Stimulated activated CD4-positive, alpha-beta T cell treated with anti-CD3 and anti-CD28 coated beads, Interleukin-15, amount 100 ng/mL, for 24 hours (primary cell): ENCODE measurements at places on chromosomes 2 and 18.
A peak's percentile ranks its signal among the peaks of the same experiment; 100 is the strongest.

DNA sequence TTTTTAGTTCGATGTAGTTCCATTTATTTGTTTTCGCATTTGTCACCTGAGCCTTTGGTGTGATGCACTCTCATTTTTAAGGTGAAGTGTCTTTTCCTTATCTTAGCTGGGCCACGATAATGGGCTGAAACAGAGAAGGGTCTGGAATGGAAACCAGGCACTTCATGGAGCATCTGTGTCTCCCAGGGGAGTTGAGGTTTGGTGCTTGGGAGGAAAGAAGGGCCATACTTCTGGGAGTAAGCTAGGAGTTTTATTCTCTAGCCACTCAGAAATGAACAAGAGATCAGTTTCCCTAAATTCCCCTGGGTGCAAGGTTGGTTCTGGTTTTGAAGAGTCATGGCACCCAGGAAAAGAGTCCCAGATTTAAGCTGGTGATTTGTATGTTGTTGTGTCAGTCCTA lies 179.4 kb upstream of the CXCR4 start:
- DNase-seq: no peak

- DNase-seq: no peak
Observed at GRCh38 chr2:174339561-174340399, 5.0 kb downstream of the SP9 start.

- no peak for DNase-seq
Observed at GRCh38 chr2:211237586-211238275, 681.3 kb downstream of the CPS1 start.

GRCh38 chr2:68319398-68320117 lies at the start of gene CNRIP1:
CNRIP1 (minus strand) TSS chr2:68319949; CDS start chr2:68319400, 549 bp downstream.
- DNase-seq: peak; percentile 28

GRCh38 chr2:231360881-231361371 lies 34.6 kb upstream of the B3GNT7 start:
- DNase-seq: no peak

DNA sequence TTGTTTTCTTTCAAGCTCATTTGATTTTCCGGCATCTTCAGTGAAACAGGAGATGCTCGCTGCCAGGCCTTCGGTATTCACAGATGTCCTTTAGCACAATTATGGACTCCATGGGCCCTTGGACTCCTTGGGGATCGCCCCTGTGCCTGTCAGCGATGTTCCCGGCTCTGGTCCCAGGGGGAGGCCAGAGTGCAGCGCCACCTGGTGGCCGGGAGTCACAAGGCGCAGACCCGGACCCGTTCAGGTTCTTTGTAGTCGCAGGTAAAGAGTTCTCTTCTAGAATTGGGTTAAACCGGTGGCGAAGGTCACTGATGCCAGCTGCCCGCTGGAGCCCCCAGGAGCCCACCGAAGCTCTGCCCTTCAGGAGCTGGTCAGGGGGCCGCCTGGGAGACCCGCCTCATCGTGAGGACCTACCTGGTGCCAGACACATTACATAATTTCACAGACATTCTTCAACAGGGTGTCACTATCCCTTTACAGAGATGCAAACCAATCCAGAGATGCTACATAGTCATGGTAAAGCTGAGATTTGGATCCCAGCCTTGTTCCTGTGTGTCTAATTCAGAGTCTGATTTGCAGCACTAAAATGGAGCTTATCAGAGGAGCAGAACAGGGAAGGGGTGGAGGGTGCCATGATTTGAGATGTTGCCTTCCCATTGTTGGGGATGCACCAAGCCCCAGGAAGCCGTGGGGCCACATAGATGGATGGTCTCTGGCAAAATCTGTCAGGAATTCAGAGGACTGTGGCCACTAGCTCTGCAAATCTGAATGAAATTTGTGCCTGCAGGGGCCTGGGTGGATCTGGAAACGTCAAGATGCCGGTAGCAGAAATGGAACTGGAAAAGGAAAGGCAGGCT lies 6.0 kb upstream of the INPP5D start:
- peak; percentile 84 for DNase-seq

- no peak for DNase-seq
Observed at GRCh38 chr2:37417321-37417720, 72.9 kb downstream of the QPCT start.

- DNase-seq: no peak
Observed at GRCh38 chr2:31274401-31275075, 40.6 kb downstream of the EHD3 start.

DNA sequence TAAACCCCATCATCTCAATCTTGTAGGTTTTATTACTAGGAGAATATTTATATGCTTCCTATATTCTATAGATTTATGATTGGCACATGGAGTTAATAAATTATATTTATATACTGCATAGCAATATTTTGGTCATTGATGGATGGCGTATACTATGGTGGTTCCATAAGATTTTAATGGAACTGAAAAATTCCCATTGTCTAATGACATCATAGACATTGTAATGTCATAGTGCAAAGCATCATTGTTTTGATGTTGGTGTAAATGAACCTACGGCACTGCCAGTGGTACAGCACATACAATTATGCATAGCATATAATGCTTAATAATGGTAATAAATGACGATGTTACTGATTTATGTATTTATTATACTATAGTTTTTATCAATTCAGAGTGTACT lies 1135.9 kb downstream of the CNTNAP5 start:
- DNase-seq: no peak

- DNase-seq: no peak
Observed at GRCh38 chr18:48824231-48824970, 126.4 kb downstream of the SMAD7 start.

- DNase-seq: no peak
Observed at GRCh38 chr18:11661430-11661829, 27.6 kb upstream of the GNAL start.

- DNase-seq: peak; percentile 25
Observed at GRCh38 chr2:216082117-216082711, 495 bp downstream of the TMEM169 start.

DNA sequence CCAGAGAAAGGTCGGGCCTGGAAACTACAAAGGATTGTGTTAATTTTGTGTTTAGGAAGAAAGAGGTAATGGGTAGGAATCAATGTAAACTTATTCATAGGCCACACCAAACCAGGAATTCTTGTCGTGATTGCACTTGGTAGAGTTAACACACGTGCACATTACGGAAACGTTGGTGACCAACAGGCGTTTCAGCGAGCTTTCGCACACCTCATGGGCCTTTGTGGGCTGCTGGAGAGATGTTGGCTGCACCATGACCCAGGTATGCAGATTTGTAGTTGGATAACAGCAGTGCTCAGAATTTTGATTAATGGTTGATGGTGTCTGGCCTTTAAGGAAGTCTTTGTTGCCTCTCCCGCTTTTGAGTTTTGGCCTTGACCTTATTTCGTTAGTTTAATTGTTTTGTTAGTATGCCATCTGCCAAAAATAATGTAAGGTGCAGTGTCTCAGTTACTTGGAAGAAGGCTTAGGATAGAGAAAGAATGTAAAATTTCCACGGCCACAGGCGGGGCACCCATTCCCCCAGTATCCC lies 1.9 kb downstream of the ZNF236 start:
- DNase-seq: no peak

DNA sequence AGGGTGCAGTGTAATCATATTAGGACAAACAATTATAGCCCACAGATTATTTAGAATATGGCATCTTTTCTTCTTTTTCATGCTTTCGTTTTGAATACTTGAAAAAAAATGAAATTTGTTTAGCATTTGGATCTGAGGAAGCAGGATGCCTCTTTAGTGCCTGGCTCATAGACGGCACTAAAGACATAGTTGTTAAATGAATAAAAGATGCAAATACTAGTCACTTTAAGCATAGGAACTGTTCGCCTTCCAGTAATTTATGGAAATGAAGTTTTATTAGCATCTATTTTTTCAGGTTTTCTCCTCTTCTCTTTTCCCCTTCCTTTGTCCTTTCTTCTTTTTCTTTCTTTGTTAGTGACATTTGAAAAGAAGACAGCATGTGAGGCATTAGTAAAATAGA lies 80.4 kb downstream of the CHST9 start:
- no peak for DNase-seq

- no peak for DNase-seq
Observed at GRCh38 chr2:113076954-113077669, 9.3 kb downstream of the IL1F10 start.

DNA sequence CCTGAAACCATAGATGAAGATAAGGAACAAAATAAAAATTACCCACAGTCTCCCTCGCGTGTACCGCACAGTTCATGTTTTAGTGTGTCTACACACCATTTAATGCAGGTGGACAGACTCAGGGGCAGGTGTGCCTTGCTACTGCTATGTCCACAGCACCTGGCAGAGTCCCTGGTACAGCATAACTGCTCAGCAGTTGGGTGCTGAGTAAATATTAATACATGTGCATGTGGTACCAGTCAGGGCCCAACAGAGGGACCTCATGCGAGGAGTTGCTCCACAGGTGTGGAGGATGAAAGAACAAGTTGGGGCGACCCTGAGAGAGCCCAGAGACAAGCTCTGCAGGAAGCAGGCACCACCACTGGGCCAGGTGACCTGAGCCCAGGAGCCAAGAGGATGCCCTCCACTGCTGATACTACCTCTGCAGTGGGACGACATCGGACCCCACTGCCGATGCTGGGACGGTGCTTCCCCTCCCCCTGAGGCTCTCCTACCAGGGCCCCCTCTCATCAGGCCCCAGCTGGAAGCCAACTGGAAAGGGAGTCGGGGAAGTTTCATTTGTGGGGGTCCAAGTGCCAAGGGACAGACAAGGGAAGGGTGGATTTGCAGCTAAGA lies 100.8 kb downstream of the NEDD4L start:
- DNase-seq: no peak

DNA sequence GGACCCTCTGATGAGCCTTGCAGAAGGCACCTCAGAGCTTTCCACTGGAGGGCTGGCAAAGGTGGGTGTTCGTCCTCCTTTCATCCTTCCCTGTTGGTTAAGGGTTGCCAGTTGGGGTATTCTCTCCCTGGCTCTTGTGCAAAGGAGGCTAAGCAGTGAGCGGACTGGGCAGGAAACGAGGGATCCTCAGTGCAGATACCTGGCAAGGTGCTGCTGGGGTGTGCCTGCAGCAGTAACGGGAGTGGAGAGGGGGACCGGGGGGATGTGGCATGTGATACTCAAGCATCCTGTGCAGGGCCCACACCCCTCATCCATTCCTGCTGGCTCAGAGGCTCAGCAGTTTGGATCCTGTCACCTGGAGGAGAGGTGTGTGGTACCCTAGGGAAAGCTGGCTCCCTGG lies 4.2 kb upstream of the ADCY3 start:
- DNase-seq: no peak

DNA sequence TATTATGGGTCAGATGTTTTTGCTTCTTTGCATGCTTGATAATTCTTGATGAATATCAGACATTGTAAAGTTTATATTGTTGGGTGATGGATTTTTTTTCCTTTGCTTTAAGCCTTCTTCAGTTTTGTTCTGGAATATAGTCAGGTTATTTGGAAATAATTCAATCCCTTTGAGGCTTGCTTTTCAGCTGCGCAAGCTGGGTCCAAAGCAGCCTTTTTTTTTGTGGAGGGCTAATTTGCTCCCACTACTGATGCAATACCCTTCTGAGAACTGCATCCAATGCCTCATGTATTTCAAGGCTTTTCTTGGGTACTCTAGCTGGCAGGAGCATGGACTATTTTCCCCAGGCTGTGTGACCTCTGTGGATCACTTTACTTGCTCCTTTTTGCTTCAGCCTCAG lies 245.9 kb downstream of the AGPS start:
- no peak for DNase-seq

GRCh38 chr2:14936426-14936825 lies 303.9 kb downstream of the LRATD1 start:
- DNase-seq: no peak

DNA sequence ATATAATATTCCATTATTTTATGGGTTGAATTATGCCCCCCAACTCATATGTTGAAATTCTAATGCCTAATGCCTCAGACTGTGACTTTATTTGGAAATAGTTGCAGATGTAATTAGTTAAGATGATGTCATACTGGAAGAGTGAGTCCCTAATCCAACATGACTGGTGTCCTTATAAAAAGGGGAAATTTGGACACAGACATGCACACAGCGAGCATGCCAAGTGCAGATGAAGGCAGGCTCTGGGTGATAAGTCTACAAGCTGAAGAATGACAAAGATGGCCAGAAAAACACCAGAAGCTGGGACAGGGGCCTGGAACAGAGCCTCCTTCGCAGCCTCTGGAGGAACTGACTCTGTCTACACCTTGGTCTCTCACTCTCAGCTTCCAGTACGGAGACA lies 10.0 kb upstream of the ASAP2 start:
- no peak for DNase-seq

- no peak for DNase-seq
Observed at GRCh38 chr2:27809761-27810241, 38.3 kb downstream of the MRPL33 start.

DNA sequence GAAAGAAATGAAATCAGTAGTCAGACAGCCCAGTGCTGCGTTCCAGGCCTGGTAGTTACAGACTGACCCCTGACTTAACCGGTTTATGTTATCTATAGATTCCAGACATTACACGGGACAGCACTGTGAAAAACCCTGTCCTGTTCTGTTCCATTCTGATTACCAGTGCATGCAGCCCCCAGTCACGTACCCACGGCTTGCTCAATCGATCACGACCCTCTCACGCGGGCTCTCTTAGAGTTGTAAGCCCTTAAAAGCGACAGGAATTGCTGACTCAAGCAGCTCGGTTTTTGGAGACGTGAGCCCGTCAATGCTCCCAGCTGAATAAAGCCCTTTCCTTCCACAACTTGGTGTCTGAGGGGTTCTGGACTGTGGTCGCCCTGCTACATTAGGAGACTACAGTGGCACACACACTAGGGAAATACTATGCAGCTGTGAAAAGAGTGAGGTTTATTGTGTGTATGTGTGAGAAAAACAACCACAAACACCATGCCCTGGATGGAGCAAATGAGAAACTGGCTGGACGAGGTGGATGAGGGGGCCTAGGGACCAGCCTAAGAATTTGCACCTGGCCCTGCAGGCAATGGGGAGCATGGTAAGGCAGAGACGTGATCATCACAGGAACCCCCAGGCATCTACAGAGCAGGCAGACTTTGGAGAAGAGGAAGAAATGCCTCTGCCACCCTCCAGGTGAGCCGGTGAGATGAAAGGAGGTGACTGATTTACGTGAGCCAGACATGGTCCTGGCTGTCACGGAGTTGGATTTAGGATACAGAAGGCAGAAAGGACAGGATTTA lies 49.1 kb upstream of the SEMA4C start:
- DNase-seq: no peak

- no peak for DNase-seq
Observed at GRCh38 chr18:12645751-12646203, 12.1 kb downstream of the SPIRE1 start.

- peak; percentile 71 for DNase-seq
Observed at GRCh38 chr2:112182581-112183034, 44.4 kb downstream of the FBLN7 start.

- no peak for DNase-seq
Observed at GRCh38 chr2:47159627-47160026, 4.5 kb upstream of the STPG4 start.
